ENCODE measurements at places on chromosomes 11 and 22.
A peak's percentile ranks its signal among the peaks of the same experiment; 100 is the strongest.

DNA sequence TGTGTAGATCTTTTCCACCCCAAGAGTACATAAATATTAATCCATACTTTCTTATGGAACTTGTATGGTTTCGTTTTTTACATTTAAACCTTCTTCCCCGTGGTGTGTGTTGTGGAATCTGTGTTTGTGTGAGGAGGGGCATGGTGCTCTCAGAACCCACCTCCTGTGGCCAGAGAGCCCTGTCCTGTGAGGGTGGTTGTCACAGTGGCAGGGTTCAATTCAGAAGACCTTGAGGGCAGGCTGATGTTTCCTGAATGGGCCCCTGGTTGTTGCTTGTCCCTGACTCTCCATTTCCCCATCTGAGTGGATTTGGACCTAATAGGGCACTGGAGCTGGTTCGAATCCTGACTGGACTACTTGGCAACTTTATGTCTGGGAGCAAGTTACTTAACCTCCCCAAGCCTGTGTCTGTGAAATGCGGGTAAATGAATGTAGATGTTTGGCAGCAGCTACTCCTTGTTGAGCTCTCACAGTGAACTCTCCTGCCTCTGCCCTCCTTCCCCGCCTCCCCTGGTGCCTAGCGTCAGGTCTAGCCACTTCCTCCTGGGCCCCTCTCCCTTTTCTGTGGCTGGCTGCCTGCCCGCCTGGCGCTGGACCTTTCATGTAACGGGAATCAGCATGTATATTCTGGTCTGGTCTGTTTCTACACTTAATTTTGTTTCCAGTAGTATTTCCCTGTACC is 7.3 kb downstream of the NEAT1 start:
- DNase-seq, result no peak

DNA sequence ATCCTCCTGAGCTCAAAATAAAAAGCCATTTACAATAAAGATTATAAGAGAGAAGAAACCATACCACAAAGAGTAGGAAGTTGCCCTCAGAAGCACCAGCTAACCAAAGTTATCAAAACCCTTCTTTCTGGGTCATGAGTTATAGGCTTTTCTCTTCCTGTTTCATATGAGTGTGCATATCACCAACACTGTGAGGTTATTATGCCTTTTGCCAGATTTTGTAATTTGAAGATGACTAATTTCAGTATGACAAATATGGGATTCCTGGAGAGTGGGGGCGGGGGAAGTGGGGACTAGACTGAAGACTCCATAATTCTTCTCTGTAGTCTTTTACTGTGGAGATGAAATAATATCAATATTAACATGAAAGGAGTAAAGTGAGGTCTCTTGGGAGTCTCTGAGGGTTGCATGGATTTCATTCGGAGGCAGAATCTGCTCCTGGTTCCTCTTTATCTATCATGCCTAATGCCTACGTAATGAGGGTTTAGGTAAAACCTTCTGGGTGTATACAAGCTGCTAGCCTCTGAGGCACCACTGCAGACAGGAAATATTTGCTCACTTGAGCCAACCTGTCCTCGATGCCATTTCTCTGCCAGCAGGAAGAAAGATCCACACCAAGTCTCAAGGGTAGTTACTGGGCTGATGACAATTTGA is 2.1 kb downstream of the LPXN start:
- peak; percentile 19 for DNase-seq

- DNase-seq, result no peak
Observed at GRCh38 chr22:29083933-29084591, 11.2 kb downstream of the KREMEN1 start.

GRCh38 chr11:79071190-79071589 is 369.6 kb downstream of the TENM4 start:
- DNase-seq, result no peak

- no peak for DNase-seq
Observed at GRCh38 chr11:80562523-80563125, 1121.8 kb upstream of the TENM4 start.

GRCh38 chr22:36757668-36758211 is 18.2 kb downstream of the IFT27 start:
- peak; percentile 63 for DNase-seq

- DNase-seq, result no peak
Observed at GRCh38 chr22:49657974-49658590, 169.6 kb downstream of the BRD1 start.

DNA sequence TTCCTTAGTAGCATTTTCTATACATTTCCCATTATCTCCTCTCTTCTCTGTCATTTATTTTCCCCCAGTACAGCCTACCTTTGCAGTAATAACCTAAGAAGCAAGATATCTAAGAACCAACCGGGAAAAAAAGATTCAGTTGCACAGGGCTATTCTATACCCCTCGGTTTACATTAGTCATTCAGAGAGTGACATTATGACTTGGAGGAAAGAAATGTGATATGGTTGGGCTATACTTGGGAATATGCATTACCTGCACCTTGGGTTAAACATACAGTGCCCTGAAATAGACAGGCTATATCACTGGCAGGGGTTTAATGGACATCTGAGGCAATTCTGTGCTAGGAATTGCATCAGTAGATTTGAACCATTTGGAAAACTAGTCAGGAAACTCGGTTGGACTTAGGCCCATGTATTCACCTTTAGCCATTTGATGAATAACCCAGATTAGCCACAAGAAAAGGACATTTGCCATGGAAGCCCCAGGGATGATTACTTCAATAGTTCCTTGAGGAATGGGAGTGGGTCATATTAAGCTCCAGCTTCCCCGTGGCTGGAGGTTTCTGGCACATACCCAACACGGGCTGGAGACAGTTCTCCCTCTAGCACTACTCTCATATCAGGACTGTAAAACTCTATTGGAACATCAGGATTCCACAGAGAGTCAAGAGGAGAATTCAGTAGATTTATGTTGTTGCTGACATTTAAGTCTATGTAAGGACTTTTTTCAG is 973.2 kb downstream of the NTM start:
- no peak for DNase-seq

GRCh38 chr11:126499131-126499752 is 143.8 kb downstream of the ST3GAL4 start:
- DNase-seq, result no peak

DNA sequence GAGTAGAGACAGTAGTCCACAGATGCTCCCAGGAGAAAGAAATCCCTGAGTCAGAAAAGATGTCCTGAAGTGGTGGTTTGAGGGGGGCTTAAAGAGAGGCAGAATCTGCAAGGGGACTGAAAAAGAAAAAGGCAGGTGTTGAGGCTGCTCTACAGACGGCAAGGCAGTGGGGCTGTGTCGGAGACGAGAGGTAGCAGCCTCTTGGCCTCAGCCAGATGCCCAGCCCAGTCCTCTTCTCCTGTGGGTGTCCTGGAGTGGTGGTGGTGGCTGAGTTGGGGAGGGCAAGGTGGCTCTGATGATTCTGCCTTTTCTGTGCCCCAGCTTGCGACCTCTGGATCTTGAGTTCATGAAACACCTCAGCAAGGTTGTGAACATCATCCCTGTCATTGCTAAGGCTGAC is 9.3 kb upstream of the WBP2NL start:
- DNase-seq, result no peak

GRCh38 chr22:23750714-23751440 is at the start of gene ZNF70:
Gene ZNF70 (minus strand): TSS chr22:23751112. CDS start chr22:23745140, 5,972 bp downstream.
- DNase-seq, result peak; percentile 52

DNA sequence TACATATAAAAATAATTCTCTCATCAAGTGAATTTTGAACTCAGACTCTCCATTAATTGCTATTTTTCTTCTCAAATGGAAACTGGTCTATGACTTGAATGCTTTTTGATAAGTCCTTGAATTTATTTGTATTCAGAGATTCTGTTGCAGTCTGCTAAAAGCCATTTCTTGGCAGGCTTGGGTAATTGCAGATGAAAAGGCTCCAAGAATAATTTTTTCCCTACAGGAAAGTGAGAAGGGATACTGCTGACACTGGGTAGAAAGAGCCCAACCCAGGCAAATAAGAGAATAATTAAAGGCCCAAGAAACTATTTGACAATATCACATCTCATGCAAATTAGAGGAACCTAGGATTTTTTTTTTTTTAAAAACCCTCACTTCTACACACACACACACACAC is 246.5 kb upstream of the DDI1 start:
- no peak for DNase-seq

DNA sequence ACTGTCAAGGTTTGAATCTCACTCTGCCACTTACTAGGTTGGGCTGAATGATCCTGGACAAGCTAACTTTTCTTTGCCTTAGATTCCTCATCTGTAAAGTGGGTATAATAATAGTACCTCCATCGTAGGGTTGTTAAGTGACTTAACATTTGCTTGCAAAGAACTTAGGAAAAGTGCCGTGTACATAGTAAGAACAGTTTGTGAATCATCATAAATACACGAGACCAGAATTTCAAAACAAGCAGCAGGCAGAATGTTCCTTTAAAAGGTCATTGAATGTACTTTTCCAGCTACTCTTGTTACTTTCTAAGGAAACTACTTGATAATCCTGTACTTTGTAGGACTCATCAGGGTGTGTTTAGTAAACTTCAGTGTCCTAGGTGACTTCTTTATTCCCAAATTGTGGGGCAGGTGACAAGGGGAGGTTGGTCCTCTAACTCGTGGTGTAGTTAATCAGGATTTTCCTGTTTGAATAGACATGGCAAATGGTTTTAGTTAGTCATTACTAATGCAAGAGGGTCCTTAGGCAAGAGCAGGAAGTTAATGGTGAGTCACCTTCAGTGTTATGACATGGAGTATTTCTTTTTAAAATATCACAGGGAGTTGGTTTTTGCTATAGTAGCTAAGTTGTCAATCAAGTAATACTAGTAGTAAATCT is 67.9 kb downstream of the YAP1 start:
- no peak for DNase-seq

- no peak for DNase-seq
Observed at GRCh38 chr11:128716661-128717210, 22.9 kb downstream of the FLI1 start.

DNA sequence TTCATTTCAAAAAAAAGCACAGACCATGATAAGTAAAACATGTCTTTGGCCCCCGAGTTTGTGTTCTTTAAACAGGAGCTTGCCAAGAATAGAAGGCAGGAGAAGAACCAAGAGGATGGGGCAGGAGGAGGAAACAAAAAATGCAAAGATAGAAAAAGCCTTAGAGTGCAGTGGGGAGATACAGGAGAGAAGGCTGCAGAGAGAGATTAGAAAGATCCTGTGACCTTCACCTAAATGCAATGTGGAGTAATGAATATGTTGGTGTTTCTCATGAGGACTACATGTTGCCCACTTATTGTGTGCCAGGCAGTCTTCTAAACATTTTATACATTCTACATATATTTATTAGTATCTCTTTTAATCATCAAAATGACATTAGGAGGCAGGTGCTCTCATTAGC is 2.3 kb upstream of the APLNR start:
- no peak for DNase-seq

GRCh38 chr22:49330421-49331222 is 497.1 kb downstream of the BRD1 start:
- DNase-seq, result no peak

GRCh38 chr11:100586361-100587101 is 100.6 kb upstream of the ARHGAP42 start:
- no peak for DNase-seq

DNA sequence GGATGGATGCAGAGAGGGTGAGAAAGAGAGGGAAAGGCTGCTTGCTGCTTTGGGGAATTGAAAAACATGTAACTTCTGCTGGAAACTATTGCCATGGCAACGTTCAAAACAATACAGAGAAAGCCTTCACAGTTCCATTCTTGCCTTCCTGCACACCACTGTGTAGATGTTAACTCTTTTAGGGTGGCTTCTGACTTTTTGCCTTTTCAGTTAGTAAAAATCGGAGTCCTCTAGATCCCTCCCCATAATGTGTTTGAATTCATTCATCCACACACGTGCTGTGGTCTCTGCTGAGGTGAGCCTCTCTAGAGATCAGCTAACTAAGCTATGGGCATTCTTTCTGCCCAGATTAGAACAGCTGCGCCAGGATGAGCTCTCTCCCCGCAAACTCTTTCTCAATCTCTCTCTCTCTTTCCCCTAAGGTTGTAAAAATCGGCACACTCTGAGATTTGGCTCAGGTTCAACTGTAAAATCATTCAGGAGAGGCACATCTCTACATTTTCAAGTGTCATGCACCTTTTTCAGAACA is 1178.3 kb downstream of the LRRC4C start:
- no peak for DNase-seq

GRCh38 chr22:34410111-34410510 is 489.8 kb upstream of the LARGE1 start:
- no peak for DNase-seq

GRCh38 chr11:88324562-88325345 is 12.8 kb downstream of the CTSC start:
- no peak for DNase-seq

GRCh38 chr11:134792044-134792443 is 380.0 kb upstream of the B3GAT1 start:
- no peak for DNase-seq

DNA sequence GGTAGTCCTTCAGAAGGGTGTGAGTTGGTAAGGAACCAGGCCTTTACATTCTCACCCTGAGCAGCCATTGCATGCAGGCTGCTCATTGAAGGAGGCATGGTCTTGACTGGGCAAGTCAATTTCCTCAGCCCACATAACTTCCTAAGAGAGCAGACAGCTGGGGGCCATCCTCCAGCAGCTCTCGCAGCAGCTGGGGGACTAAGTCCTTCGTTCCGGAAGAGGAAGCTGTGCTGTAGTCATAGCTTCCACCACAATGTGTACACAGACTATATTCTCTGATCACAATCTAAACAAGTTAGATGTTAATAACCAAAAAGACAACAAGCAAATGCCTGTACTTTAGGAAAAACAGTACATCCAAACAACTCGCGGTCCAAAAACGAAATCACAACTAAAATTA is 30.1 kb upstream of the MPPED1 start:
- DNase-seq, result no peak

DNA sequence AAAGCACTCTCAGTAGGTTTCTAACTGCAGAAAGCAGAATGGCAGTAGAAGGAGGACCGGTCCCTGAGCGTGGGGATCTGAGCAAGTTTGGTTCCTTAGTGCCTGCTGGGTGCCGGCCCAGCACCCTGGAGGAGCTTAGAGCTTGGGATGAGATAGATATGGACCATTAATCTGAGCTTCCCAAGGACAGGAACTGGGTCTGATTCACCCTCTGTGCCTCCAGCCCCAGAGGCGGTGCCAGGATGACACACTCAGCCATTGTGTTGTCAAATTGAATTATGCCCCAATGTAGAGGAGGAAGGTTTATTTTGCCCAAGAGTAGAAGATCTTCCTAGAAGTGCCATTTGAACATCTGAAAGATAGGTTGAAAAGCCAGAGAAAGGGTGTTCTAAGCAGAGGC is 4.3 kb downstream of the ZC3H7B start:
- DNase-seq, result no peak

DNA sequence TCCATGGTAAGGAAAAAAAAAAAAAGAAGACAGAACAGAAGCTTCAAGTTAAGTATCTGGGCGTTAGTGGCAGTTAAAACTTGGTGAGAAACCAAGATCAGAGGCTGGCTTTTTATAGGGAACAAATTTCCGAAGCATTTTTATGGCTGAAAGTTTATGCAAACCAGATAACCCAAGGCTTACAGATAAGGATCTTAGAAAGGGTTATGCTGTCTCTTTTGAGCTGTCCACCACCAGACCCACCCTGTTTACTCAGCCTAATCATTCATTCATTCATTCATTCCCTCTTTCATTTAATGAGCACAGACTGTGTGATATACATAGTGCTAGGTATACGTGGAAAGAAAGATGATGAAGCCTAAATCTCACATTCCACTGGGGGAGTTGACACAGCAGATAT is 89.5 kb downstream of the ME3 start:
- no peak for DNase-seq

GRCh38 chr11:61667684-61668305 is 12.4 kb upstream of the DAGLA start:
- DNase-seq, result no peak

All from activated CD8-positive, alpha-beta memory T cell treated with anti-CD3 and anti-CD28 coated beads for 1 hour (primary cell).